Caudate nucleus (tissue), 63 donors: ENCODE measurements at places on chromosomes 5 and 9.
A peak's percentile ranks its signal among the peaks of the same experiment; 100 is the strongest.

DNA sequence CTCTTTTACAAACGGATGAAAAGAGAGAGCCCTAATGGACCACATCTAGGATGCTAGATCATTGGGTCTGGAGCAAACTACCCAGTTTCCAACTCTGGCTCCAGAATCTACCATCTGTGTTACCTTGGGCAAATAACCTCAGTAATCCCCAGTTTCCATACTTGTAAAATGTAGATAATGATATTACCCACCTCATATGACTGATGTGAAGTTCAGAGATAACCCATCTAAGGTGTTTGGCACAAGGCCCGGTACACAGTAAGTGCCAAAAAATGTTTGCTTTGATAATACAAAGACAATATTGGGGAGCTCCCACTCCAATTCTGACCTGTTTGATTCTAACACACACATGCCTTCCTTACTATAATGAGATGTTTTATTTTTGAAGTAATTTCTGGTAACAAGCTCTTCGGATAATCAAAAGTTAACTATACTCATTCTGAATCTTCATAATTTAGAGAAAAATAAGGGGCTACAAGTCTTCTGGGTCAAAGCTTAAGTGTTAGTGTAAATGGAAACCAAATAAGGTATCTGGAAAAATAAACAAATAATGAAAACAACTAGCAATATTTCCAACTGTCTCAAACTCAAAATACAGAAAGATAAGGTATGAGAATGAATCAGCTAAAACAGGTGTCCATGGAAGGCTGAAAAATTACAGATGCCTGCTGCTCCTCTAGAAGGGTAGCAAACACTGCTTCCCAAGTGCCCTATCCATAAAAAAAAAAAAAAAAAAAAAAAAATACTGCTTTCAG is 30.4 kb downstream of the ELL2 start:
- DNase-seq: no peak

GRCh38 chr5:67353500-67354450 is 157.2 kb upstream of the CD180 start:
- no peak for DNase-seq

- DNase-seq: no peak
These were observed 31.6 kb upstream of the ELL2 start for GRCh38 chr5:95993266-95993665.

DNA sequence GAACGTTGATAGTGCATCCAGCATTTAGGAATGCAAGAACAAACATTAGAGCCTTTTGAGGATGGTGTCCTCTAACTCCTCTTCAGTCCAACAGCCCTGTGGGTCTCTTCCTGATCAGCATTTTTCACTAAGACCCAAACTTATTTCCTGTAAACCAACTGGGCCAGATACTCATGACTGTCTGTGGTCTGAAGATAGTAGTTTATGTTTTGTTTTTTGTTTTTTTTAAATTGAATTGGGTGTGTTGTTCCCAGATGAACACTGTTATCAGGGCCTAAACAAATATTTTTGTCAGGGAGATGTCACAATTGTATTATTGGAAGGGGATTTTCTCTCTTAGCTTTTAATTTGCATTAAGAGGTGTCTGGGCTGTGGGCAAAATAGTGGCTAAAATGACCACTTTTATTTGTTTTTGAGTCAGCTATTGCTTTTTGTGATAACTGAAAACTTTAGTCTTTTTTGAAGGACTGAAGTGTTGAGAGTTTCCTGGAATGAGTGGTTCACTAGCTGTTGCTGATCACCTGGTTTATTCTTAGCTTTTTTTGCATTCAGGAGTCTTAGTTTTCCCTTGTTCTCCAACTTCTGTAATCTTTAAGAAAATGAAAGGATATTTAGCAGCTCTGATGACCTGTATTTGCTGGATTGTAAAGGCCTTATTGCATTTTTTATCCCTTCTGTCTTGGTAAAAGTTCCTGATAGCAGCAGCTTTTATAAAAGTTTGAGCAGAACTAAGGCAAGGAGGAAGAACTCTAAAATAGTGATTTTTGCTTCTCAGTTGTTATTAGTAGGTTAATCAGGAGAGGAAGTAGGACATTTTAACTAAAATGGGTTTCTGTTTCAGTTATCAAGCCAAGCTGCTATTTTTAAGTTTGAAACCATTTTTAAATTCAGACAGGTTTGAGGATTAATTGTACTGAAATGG is 5.5 kb downstream of the MAN2A1 start:
- no peak for DNase-seq

GRCh38 chr5:60576425-60576824 is 123.5 kb downstream of the DEPDC1B start:
- no peak for DNase-seq

- no peak for DNase-seq
These were observed at the start of gene GARIN3 for GRCh38 chr5:157166214-157167213. GARIN3 (minus strand) TSS chr5:157166264; CDS start chr5:157166168, 96 bp downstream.

- DNase-seq: no peak
These were observed 425.3 kb upstream of the CDH6 start for GRCh38 chr5:30768056-30768690.

- DNase-seq: no peak
These were observed 404.6 kb upstream of the C9orf72 start for GRCh38 chr9:27977931-27978330.

DNA sequence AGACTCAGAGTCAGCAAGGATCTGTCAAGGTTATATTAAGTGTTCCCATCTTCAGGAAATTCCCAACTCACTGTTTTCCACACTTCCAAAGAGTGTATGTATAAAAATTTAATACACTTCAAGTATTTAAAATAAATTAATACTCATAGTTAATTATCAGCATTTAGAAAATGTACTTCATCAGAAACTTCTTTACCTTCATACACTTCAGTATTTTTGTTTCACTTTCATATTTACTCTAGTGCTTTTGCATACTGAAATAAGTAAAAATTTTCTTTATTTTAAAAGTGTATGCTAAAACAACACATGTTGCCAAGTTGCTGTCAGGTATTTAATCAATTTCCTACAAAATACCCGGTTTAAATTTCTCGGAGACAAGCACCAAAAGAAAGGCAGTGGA is 16.5 kb downstream of the RICTOR start:
- no peak for DNase-seq

GRCh38 chr9:136276716-136277115 is 27.2 kb downstream of the CCDC187 start:
- no peak for DNase-seq

GRCh38 chr5:158976035-158976434 is 123.7 kb downstream of the EBF1 start:
- DNase-seq: no peak

GRCh38 chr9:91764661-91765060 is 185.4 kb downstream of the ROR2 start:
- DNase-seq: no peak

GRCh38 chr9:37812773-37813379 is 12.3 kb downstream of the DCAF10 start:
- no peak for DNase-seq

- DNase-seq: no peak
These were observed 79.2 kb downstream of the ATP10B start for GRCh38 chr5:160772854-160773253.

GRCh38 chr9:93827545-93828330 is 127.4 kb downstream of the BARX1 start:
- DNase-seq: peak; percentile 33

DNA sequence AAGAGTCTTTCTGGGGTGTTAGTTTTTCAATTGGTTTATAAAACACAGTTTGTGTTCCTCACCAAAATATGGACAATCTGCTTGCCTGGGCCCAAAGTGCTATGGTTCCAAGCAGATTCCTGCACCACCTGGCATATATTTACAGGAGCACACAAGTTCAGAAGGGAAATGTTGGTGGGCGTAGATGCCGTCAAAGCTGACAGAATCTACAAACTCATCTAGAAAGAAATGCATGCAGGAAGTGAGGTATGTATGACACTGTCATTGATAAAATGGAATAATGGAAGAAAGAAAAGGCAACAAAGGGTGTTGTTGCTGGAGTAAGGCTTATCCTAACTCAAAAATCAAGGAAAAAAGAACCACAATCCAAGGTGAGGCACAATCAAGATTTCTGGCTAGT is 225.8 kb downstream of the MLLT3 start:
- DNase-seq: no peak

- peak; percentile 54 for DNase-seq
These were observed at the start of gene BRINP1 for GRCh38 chr9:119368681-119369581. BRINP1 (minus strand) TSS chr9:119369435; CDS start chr9:119313355, 56,080 bp downstream.

DNA sequence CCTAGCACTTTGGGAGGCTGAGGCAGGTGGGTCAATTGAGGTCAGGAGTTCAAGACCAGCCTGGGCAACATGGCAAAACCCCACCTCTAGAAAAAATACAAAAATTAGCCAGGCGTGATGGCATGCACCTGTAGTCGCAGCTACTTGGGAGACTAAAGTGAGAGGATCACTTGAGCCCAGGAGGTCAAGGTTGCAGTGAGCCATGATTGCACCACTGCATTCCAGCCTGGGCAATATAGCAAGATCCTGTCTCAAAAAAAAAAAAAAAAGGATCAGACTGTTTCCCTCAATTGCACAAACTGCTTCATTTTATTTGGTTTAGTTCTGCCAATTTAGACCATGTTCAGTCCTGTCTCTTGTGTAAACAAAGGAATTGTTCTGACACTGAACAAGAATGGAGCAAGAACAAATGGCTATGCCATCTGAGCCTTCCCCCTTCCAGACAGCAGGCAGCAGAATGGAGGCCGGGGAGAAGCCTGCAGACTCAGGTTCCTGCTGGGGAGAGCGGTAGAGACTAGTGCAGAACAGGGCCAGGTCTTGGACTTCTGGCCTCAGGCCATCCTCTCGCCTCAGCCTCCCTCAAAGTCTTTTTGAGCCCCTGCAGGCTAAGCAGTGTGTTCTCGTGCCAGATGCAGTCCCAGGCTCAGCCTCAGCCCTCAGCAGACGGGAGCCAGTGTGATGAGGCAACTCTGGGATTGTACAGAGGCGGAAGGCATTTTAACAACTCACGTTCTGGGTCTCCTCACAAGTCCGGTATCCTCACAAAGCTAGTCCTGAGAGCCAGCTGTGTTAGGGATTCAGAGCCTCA is 18.2 kb downstream of the HNRNPH1 start:
- no peak for DNase-seq

- DNase-seq: no peak
These were observed 36.2 kb downstream of the KIF4B start for GRCh38 chr5:155049569-155050383.

DNA sequence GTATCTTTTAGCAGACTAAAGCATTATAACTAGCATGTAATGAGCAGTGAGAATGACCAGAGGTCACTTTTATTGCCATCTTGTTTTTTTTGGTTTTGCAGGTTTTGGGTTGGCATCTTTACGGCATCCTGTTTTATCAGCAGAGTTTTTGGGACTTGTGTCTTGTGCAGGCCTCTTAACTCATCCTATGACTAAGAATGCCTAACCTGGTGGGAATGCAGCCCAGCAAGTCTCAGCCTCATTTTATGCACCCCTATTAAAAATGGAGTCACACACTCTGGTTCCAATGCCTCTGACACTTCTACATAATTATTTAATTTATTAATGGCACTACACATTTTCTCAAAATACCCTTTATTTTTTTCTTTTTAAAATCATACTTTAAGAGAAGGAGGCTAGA is 726.5 kb upstream of the RIOK2 start:
- DNase-seq: no peak

GRCh38 chr9:76458903-76459693 is at the start of gene GCNT1:
GCNT1 (plus strand) TSS chr9:76459182; CDS start chr9:76502382, 43,200 bp downstream.
- no peak for DNase-seq

DNA sequence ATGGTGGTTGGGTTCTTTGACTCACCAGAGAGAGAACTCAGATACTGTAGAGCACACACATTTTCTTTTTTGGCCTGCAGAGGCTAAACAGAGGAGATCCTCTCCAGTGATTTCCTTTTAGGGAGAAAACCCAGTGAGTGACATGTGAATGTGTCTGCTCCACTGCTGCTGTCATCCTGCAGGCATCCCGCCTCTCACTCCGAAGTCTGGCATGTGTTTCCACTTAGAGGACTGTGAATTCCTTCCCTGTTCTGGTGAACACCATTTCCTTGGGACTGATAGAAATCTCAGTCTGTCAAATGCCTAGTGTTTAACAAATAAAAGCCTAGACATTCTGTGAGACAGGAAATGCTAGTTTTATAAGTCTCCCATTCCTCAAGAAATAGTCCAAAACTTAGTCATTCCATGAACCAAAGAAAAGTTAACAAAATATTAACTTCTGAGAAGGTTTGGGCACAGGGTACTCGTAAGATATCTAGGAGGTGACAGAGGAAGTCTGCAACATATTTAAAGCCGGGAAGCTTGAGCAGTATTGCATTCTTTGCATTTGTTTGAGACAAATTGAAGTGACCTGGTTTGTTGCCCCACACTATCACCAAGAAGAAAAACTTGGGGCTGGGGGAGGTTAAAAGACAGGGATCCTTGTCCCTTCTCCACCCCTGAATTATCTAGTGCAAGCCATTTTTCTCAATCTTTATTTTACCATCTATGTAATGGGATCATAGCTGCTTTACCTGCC is 74.9 kb upstream of the NIPAL4 start:
- DNase-seq: no peak

DNA sequence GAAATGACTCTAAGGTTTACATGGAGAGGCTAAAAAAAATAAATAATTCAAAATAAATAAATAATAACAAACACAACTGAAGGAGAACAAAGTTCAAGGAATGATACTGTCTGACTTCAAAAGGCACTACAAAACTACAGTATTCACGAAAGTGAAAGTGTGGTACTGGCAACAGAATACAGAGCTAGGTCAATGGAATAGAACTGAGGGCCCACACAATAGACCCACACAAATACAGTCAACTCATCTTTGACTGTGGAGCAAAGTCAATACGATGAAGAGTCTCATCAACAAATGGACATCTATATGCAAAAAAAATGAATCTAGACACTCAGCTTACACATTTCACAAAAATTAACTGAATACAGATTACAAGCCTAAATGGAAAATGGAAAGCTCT is 75.3 kb downstream of the FBXW11 start:
- no peak for DNase-seq

DNA sequence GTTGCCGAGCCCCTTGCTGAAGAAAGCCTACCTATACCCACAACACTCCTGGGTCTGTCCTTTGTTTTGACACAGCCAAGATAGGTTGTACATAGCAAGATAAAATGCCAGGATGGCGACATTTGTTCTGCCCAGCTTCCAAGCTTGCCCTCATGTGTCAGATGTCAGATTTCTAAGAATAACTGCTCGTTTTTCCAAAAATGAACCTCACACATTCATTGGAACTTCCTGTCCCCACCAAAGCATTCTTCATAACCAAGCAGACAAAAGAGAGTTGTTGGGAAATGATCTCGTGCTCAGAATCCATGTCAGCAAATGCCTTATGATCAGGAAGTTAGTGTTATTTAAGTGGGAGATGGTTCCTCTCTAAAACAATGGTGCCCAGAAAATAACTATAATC is 210.1 kb downstream of the ZNF608 start:
- no peak for DNase-seq

- no peak for DNase-seq
These were observed 90.8 kb downstream of the HACD4 start for GRCh38 chr9:20940447-20941173.
